ENCODE measurements at places on chromosomes 4 and X.
A peak's percentile ranks its signal among the peaks of the same experiment; 100 is the strongest.

GRCh38 chr4:78410676-78411075, 140.9 kb upstream of the ANXA3 start:
- no peak for DNase-seq

- no peak for DNase-seq
Observed at GRCh38 chr4:86968547-86968946, 33.7 kb downstream of the AFF1 start.

- DNase-seq: no peak
Observed at GRCh38 chr4:144590020-144590419, 55.9 kb upstream of the HHIP start.

GRCh38 chr4:10101671-10102473, 14.7 kb downstream of the WDR1 start:
- DNase-seq: no peak

DNA sequence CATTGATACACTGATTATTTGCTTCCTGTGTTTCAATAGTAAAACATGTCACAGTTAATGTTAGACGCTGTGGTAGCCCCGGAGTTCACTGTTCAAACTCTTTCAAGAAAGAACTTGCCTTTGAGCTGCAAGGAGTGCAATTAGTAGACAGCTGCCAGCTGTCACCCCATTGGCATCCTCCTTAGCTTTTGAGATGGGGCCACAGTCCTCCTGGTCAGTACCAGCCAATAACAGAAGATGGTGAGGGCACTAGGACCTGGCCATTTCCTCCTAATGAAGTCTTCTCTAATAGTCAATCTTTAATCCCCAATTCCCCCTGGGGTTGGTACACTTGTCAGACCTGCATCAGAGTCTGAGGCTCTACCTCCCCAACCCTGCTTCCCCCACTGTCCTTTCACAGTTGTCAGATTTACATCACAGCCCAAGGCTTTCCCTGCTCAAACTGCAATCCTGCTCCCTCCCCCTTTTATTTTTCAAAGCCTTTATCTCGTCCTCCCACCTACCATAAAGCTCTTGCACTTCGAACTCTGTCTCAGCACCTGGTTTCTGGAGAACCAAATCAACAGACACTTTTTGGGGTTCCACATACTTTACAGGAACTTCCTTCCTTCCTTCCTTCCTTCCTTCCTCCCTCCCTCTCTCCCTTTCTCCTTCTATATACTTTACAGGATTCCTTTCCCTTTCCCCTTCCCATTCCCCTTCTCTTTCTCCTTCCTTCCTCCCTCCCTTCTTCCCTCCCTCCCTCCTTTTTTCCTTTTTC, 182.0 kb downstream of the RASL11B start:
- DNase-seq: no peak

DNA sequence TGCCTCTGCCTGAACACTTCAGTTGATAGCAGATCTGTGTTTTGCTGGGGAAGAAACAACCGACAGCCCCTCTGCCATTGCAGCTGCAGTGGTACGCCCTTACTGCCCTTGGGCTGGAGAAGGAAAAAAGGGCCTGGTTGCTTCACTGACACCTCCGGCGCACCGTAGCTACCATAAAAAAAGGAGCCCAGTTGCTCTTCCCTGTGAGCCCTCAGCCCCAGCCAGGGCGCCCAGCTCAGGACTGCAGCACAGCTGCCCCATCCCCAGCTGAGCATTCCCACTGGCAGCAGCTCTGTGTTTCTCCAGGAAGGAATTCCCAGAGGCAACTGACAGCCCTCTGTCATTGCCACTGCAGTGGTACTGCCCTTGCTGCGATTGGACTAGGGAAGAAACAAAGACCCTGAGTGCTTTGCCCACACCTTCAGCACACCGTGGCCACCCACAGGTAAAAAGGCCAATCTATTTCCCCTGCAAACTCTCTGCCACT, 142.7 kb downstream of the DKK2 start:
- DNase-seq: no peak

- DNase-seq: no peak
Observed at GRCh38 chr4:19256823-19257222, 994.9 kb upstream of the SLIT2 start.

DNA sequence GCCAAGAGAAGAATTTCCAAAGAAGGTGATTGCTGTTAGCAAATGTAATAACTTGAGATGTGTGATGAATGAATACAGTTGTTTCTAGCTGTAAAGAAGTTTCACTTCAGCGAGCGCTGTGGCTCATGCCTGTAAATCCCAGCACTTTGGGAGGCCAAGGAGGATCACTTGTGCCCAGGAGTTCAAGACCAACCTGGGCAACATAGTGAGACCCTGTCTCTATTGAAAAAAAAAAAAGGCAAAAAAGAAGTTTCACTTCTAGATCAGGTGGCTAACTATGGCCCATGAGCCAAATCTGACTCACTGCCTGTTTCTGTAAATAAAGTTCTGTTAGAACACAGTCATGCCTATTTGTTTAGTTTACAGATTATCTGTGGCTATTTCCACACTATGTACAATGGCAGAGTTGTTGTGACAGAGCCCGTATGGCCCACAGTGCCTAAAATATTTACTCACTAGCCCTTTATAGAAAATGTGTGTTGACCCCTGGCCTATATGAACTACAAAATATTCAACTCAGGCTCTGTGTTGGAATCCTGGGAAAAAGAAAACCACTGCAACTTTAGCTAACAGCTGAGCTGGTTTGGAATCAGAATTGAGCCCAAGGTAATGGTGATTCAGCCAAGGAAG, 54.1 kb upstream of the PRPS1 start:
- no peak for DNase-seq

GRCh38 chr4:101282076-101282844, 65.1 kb downstream of the PPP3CA start:
- DNase-seq: no peak

DNA sequence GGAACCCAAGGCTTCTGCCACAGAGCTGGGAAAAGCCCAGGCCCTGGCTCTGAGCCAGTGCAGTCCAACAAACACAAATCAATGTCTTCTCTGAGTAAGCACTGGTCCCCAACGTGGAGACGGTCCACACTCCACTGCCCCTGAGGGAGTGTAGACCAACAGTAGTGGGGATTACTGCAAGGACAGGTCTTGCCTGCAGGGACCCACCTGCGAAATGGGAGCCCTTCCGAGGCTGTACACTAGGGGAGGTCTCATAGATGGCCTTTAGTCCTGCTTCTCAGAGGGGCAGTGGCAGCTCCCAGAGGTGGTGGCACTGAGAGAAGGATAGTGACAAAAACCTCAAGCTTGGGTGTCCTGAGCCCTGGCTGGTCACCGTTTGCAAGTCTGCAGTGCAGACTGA, 19.5 kb downstream of the ENPP6 start:
- DNase-seq: no peak

DNA sequence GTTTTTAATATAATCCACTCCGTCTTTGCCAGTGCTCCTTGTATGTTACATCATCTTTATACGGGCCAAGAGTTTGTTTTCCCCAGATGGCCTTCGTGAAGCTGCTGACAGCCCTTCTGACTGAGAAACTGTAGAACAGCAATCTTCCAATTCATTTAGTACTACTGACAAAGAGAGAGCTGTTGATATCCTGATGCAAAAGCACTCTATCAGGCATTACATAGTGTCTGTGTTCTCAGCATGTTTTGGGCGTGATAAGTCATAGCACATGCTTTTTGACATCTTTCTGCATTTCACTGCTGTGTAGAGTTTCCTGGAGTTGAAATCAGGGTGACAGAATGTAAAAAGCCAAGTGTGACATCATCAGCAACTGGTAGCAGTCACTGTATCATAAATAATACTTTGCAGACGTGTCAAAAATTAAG, 746.3 kb upstream of the FAM241A start:
- no peak for DNase-seq

GRCh38 chr4:182895791-182896292, 21.3 kb downstream of the DCTD start:
- no peak for DNase-seq

- DNase-seq: no peak
Observed at GRCh38 chrX:22987452-22987851, 12.3 kb upstream of the DDX53 start.

- no peak for DNase-seq
Observed at GRCh38 chr4:168118116-168118655, 25.8 kb downstream of the ANXA10 start.

GRCh38 chrX:55056820-55057674, 17.8 kb upstream of the PAGE2B start:
- DNase-seq: no peak

GRCh38 chr4:75940692-75941253, at the start of gene NAAA:
NAAA (minus strand) TSS chr4:75941013; CDS start chr4:75940949, 64 bp downstream.
- DNase-seq: peak; percentile 64

DNA sequence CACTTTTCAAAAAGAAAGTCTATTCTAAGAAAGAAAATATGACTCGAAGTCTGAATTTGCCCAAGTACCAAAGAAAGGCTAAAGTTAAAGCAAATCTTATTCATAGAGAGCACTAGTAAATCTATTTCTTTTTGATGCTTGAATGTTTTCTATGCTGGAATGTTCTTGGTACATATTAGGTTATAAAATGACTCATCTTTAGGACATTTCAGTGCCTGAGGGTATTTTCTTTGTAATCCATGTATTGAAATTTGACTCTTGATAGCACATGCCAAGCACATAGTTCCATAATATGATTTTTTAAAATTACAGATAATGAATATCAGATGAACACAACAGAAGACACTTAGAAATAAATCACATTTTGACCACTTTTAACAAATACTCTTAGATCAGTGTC, 232.8 kb downstream of the TRIML1 start:
- DNase-seq: no peak

GRCh38 chrX:49249071-49249470, 13.8 kb downstream of the CCDC22 start:
- DNase-seq: no peak

DNA sequence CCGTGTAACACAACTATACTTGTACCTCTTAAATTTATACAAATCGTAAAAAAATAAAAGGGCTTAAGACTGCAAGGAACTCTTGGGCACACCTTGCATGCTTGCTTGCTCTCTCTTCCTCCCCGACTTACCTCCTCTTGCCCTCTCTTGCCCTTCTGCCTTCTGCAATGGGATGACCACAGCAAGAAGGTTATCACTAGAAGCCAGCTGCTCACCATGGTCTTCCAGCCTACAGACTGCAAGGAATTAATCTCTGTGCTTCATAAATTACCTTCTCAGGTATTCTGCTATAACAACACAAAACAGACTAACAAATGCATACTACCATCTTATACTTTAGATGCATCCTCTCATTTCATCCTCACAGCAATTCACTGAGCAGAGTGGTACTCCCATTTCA, 92.1 kb downstream of the MRPL1 start:
- DNase-seq: no peak

DNA sequence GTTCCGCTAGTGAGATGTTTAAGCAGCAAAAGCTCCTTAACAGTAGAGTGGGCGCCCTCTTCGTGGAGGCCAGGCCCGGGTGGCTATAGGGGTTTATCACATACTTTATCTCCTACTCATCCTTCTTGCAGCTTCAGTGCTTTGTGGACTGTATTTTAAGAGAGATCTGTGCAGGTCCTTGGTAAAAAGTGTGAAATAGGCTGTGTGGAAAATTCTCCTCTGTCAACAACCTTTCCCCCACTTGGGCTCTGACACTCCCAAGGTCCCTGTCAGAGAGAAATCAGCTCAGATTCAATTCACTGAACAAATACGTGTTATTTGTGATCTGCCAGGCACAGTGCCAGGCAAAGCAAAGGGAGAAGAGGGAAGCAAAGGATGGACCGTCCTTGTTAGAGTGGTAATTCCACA, 214.3 kb upstream of the PPARGC1A start:
- DNase-seq: no peak

GRCh38 chrX:5163663-5164062, 1065.0 kb downstream of the NLGN4X start:
- DNase-seq: no peak

DNA sequence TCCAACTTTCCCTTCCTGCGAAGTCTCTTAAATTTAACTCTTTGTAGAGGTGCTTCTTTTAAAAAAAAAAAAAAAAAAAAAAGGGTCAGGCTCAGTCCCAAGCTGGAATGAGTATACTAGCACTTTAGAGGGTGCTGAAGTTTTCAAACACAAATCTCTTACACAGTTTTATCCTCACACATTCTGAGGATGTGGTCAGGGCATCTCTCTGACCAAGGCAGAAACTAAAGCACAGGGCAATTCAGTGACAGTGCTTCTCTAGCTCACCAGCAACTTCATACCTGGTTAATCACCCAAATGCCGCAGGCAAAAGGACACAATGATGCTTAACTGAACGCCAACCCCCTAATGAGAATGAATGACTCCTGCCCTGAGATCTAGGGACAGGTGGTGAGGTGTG, 9.8 kb upstream of the PGM2 start:
- DNase-seq: no peak

GRCh38 chr4:121726642-121727268, 30.0 kb upstream of the ANXA5 start:
- DNase-seq: no peak

DNA sequence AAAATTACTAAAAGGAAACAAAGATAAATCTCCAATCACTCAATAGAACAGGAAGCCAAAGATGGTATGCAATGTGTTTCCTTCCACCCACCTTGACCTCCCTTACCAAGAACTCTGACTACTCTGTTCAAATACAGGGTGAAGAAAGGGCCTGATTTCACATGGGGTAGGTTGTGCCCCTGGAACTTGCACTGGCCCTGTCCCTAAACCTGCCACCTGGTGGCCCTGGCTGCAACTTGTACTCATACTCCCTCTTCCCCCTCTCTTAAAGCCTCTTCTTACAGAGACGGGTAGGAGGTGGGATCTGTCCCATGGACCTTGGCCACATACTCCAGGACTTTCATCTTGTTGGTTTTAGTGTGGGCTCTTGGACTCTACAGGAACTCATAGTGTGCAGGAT, 17.3 kb upstream of the TMEM185A start:
- no peak for DNase-seq

DNA sequence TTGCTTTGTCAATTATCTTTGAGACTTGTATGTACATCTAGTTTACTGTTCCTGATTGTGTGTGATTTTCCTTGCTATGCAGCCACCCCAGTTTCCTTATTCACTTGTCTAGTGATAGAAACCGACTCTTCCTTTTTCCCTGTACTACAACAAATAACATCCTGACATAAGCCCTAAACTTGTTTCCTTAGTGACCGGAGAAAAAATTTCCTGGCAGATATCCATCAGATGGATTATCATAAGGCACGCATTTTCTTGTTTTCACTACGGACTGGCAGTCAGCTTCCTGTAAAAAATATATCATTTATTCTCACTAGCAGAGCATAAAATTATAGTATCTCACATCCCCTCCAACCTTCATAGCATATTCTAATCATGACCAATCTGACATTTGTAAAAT, 410.7 kb downstream of the CENPC start:
- DNase-seq: no peak

All from cortex of kidney (tissue), 1 donor.